ENCODE measurements at places on chromosomes 16 and 17.

DNA sequence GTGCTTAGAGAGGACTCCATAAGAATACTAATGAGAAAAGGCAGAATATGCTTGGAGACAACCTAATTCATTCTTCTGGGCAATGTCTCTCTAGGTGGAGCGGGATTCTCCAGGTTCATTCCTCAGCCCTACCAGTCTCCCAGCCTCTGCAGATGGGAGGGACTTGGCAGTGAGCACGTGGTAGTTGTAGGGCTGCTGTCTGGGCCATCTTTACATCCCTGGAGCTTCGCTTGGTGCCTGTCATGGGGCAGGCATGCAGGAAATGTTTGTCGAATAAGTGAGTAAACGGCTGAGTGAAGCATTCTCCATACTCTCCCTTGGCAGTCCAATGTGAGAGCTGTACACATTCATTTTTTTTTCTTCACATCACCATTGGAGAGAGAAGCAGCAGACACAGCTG, 387.5 kb downstream of the UTP18 start:
- no peak for DNase-seq

DNA sequence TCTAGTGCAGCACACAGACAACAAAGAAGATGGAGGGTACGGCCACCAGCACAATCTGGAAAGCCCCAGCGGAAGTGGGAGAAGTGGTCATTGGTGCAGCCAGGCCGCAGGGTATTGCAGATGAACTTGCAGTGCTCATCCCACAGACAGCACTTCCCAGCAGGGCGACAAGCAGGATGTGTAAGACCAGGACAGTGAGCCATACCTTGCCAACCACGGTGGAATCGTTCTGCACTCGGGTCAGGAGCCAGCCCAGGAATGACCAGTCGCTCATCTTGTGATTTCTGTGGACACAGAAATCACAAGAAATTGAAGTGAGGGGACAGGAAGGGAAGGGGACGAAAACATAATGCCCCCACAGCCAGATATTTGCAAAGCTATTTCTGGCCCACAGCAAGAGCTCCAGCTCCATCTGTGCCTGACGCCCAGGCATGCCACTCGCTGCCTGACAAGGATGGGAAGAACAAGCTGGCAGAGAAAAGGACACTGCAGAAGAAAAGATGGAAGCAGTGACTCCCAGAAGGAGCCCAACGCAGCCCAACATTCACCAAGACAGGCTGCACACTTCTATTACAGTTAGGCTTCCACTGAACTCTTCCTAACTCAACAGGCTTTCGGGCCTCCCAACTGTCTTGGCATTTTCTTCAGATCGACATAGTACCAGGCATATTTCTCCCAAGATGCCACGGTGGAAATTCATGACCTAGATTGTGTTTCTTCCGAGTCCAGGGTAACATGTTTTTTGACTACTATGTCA, 17.5 kb upstream of the MYO18A start:
- DNase-seq, result no peak

DNA sequence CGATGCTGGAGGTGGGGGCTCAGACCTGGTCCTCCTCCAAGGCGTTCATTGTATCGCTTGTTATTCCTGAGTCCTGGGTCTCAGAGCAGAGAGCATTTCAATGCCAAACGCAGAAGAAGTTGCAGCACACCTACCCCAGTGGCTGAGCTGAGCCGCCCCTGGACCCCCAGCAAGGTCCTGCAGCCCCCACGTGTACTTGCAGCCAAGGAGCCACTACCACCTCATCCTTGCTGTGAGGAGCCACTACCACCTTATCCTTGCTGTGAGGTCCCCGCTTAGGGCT, 13.5 kb downstream of the PLLP start:
- DNase-seq, result no peak

- DNase-seq, result no peak
Observed at GRCh38 chr16:9148374-9149015, 57.1 kb downstream of the HAPSTR1 start.

DNA sequence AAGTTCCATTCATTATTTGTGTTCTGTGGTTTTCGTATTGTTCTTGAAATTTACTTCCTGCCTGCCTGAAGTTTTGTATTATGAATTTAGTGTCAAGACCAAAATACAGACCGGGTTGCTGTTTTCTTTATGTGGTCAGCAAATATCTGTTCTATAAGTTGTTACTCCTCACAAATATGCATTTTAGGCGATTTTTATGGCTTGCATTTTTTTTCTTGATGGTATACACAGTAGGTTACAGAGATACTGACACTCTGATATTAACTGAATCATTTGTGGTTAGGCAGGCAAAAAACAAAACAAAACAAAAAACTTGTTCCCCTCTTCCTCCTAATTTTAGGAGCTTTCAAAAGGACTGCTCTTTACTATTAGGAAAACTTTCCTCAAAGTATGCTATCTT, 52.6 kb downstream of the BCAS3 start:
- no peak for DNase-seq

DNA sequence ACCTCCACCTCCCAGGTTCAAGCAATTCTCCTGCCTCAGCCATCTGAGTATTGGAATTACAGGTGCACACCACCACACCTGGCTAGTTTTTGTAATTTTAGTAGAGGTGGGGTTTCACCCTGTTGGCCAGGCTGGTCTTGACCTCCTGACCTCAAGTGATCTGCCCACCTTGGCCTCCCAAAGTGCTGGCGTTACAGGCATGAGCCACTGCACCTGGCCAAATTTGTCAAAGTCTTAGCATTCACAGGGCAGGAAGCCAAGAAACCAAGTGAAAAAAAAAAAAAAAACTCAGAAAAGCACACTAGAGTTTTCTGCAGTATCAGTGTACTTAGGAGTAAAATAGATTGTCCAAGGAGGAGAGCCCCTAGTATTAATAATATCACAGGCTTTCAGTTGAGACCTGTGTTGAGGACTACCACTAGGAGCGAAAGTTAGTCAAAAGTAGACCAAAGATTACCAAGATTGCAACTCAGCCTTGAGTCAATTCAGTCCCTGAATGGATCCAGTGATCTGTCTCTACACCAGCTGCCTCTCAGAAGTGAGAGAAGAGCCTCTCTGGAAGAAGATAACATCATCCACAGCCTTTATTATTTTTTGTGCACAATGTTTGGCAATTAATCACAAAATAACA, 159.7 kb downstream of the CEP112 start:
- DNase-seq, result no peak

DNA sequence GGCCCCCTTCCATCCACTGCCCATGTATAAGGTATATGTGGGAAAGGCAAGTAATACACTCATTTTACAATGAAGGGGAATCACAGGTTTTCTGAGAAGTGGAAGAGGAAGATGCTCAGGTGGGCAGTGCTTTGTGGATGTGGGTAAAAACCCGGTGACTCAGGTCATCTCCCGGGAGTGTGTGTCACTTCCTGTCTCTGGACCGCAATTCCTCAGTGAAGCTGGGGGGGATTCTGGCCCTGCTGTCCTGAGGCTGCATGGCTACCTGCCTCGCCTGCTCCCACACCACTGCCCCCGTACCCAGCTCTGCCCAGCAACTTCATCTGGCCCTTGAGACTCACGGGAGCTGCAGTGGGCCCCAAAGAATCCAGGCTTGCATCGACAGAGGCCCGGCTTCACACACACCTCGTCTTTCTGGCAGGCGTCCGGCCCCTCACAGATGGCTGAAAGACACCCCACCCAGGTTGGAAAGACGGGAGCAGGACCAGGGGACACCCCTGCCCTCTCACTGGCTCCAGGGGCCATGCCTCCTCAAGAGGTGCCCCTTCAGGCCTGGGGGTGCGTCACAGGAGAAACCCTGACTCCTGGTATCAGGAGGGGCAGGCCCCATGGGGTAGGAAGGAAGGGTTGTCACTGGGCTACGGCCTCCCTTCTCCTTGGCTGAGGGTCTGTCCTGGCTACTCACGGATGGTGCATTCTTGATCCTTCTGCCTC, 882 bp downstream of the SCARF1 start:
- no peak for DNase-seq

- DNase-seq, result no peak
Observed at GRCh38 chr17:66420961-66421371, 118.6 kb downstream of the PRKCA start.

DNA sequence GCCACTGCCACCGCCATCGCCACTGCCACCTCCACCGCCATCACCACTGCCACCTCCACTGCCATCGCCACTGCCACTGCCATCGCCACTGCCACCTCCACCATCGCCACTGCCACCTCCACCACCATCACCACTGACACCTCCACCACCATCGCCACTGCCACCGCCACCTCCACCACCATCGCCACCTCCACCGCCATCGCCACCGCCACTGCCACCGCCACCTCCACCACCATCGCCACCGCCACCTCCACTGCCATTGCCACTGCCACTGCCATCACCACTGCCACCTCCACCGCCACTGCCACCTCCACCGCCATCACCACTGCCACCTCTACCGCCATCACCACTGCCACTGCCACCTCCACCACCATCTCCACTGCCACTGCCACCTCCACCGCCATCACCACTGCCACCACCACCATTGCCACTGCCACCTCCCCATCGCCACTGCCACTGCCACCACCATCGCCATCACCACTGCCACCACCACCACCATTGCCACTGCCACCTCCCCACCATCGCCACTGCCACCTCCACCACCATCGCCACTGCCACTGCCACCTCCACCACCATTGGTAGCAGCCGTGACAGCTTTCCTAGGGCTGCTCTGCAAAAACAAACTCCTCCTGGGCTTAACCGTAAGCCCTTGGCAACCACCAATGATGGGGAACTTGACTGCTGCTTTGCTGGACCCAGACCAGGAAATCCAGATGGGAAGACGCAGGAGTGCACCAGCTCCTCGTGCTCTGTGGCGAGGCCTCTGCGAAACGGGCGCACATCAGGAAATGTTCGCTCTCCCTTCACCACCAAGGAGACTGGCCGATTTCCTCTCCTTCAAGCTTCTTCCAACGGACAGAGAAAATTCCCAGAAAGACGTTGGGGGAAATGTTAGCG, 147.2 kb downstream of the RBFOX3 start:
- DNase-seq, result no peak

GRCh38 chr17:62109924-62110323, 44.8 kb upstream of the MED13 start:
- no peak for DNase-seq

All from stimulated activated CD4-positive, alpha-beta T cell treated with anti-CD3 and anti-CD28 coated beads, Interleukin-12 subunit alpha, Interleukin-12 subunit beta, amount 100 ng/mL, for 48 hours (primary cell).